ENCODE measurements at places on chromosomes 3 and 15.

- no peak for DNase-seq
Observed at GRCh38 chr3:28743831-28744230, 395.2 kb upstream of the AZI2 start.

DNA sequence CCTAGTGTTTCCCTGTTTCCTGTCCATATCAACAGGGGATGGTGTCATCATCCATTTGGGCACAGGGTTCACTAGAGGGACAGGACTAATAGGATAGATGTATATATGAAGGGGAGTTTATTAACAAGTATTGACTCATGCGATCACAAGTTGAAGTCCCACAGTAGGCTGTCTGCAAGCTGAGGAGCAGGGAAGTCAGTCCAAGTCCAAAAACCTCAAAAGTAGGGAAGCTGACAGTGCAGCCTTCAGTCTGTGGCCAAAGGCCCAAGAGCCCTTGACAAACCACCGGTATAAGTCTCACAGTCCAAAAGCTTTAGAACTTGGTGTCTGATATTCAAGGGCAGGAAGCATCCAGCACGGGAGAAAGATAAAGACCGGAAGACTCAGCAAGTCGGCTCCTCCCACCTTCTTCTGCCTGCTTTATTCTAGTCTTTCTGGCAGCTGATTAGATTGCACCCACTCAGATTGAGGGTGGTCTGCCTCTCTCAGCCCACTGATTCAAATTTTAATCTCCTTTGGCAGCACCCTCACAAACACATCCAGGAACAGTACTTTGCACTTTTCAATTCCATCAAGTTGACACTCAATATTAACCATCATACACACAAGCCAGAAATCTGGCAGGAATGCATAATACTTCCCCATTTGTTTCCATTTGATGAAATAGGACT lies 43.4 kb downstream of the CD200 start:
- DNase-seq, result no peak

DNA sequence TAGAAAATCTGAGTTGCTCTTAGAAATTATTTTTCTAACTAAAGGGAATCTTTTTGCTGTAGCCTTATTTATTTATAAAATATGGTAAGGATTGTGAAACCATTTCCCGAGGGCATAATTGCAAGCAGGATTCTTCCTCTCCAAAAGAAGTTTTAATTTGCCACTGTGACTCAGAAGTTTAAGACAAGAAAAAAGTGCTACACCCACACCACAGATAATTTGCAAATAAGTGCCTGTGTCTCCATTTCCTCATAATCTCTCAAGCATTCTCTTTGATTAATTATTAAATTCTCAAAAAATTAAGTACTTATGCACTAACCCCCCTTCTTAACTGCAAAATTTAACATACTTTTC lies 43.6 kb downstream of the RASA2 start:
- DNase-seq, result no peak

DNA sequence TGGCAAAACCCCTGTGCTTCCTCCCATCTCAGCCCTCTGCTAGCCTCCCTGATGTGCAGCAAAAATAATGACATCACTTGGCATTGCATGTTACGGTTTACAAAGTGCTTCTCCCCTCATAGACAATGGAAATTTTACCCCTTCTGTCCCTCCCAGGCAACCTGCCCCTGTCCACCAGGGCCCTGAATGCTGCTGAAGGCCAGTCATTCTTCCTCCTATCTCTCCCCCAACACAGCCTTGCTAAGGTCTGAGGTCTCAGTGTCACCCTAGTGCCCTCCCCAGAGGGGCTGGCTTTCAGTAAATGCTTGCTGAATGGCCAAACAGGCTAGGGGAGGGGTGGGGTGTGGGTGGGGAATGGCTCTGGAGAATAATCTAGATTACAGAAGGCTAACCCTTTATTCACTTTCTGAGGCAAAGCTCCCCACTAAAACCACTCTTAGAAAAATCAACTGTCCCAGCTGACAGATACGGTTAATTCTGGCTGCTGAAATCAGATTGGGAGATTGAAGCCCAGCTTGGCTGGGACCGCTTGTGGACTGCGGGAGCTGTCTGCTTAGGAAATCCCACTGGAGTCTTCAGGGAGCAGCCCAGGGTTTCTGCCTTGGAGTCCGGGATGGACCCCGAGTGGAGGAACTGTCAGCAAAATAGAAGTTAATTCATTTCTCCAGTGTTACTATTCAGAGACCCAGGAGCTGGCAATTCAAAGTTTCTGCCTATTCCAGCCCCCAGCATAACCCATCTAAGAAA lies 22.9 kb downstream of the ANP32A start:
- no peak for DNase-seq

GRCh38 chr15:57462381-57462780 lies 86.1 kb downstream of the CGNL1 start:
- no peak for DNase-seq
